ENCODE measurements at places on chromosomes 16 and 17.
A peak's percentile ranks its signal among the peaks of the same experiment; 100 is the strongest.

GRCh38 chr16:59527206-59527997 lies 793.3 kb upstream of the GOT2 start:
- peak; percentile 11 for DNase-seq

- no peak for DNase-seq
Observed at GRCh38 chr16:2229632-2230250, 6.3 kb downstream of the E4F1 start.

DNA sequence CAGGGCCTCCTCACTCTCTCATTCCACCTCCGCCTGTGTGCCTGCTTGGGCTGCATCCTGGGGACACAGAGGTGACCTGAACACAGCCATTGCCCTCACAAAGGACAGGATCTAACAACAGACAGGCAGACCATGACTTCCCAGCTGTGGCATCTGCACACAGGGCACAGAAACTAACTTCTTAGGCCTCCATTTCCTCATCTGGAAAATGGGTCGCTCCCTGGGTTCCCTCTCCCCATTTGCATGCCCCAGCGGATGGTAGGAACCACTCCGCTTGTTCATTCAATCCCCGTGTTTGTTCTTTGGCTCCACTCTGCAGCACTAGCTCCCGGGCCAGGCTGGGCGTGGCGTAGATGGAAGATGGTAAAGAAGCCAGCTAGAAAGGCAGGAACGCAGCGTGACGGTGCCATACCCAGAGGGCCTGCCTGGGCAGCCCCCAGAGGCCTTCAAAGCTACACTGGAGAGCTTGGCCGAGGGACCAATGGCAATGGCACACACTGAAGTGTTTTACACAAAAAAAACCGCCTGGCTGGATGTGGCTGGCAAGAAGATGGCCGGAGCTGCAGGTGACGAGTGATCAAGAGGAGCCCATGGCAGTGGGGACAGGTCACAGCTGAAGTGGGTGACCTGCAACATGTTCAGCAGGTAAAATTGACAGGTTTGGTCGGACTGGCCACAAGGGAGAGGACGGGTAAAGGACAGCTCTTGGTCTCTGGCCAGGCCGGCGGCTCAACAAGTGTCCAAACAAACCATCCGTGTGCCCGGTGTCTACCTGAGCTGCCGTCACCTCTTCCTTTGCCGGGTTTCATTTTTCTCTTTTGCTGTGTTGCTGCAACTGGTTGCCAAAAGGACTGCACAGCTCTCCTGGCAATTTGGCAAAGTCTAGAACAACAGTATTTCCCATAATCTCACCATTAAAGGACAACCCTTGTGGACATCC lies 66.9 kb downstream of the SOCS1 start:
- no peak for DNase-seq

- DNase-seq: no peak
Observed at GRCh38 chr17:82959242-82959930, 119.6 kb upstream of the ZNF750 start.

DNA sequence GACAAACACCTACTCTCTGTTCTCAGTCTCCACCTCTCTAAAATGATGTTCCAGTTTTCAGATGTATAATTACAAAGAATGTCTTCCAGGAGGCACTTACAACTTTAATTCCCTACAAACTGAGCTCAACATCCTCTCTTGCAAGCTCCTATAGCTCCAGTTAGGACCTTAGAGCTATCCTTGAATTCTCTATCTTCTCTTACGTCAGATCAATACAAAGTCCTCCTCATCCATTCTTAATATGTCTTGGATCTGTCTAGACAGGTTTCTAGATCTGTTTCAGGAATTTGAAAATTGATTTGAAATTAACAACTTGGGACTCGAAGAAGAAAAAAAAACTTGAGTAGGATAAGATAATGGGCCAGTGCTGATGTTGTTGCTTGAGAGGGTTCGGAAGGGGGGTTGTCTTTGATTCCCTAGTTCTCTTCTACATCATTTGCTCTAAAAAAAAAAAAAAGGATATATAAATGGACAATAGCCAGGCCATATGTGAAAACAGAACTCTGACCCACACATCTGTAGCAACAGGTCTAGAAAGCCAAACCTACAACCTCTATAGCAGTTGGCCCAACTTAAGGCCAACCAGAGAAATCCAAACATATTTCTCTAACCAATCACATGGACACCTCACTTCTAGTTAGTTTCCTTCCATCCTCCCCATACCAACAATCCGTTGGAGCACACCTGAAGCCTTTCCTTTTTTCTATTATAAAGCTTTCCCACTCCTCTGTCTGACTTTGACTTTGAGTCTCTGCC lies 746 bp upstream of the APOH start:
- DNase-seq: no peak
